ENCODE measurements at places on chromosomes 6 and 20. TPM values are rescaled to one million over a fixed set of nuclear protein-coding genes. Genes with fewer than 3 reads are reported as not detected.

HLA-DQB2 gene
- total RNA-seq, result not detected

ZC2HC1B gene
- total RNA-seq, result not detected

NFKBIE gene
- total RNA-seq, result 51.9 TPM

C6orf132 gene
- 0.30 TPM for total RNA-seq

LIN28B gene
- total RNA-seq, result 0.07 TPM

FNDC11 gene
- not detected for total RNA-seq

KIF16B gene
- 16.5 TPM for total RNA-seq

C6orf52 gene
- 0.44 TPM for total RNA-seq

HAO1 gene
- not detected for total RNA-seq

CBFA2T2 gene
- total RNA-seq, result 7.5 TPM

HUS1B gene
- total RNA-seq, result 0.15 TPM

NNAT gene
- total RNA-seq, result not detected

HSPA12B gene
- total RNA-seq, result 0.05 TPM

PPP1R16B gene
- total RNA-seq, result not detected

PGC gene
- total RNA-seq, result not detected

SPAG4 gene
- 24.0 TPM for total RNA-seq

ABHD16B gene
- total RNA-seq, result not detected

REM1 gene
- total RNA-seq, result not detected

COL21A1 gene
- total RNA-seq, result 41.5 TPM

C6orf141 gene
- 16.6 TPM for total RNA-seq

MYB gene
- 7.4 TPM for total RNA-seq

EBF4 gene
- total RNA-seq, result 1.5 TPM

FOXP4 gene
- total RNA-seq, result 11.6 TPM

SPATS1 gene
- not detected for total RNA-seq

CFAP61 gene
- not detected for total RNA-seq

SNAI1 gene
- 8.4 TPM for total RNA-seq

RIPK1 gene
- total RNA-seq, result 26.5 TPM

MUC21 gene
- total RNA-seq, result not detected

SNX3 gene
- 358 TPM for total RNA-seq

IP6K3 gene
- not detected for total RNA-seq

Data from M059J (cell line).